Kidney epithelial cell (primary cell): ENCODE measurements at places on chromosomes 13 and 19. TPM values are rescaled to one million over a fixed set of nuclear protein-coding genes. Genes with fewer than 3 reads are reported as not detected.

GJB6 gene
- 1.9 and 2.2 TPM in 2 replicates for total RNA-seq

DNA sequence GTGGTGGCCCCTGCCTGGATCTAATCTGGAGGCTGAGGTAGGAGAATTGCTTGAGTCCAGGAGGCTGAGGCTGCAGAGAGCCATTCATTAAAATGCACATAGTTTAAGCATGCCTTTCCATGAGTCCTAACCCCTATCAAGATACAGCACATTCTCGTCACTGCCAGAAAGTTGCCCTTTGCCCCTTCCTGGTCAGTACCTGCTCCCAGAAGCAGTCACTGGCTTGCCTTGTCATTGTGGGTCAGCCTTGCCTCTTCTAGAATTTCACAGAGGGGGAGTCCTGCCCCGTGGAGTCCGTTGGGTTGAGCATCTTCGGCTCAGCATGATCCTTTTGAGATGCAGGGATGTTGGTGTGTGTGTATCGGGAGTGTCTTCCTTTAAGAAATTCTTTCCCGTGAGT is 10.8 kb downstream of the BICRA start:
- DNase-seq: no peak

- no peak for DNase-seq
These were observed 9.8 kb upstream of the CPB2 start for GRCh38 chr13:46114613-46115012.

GRCh38 chr19:40663695-40664692 is 26.5 kb downstream of the NUMBL start:
- DNase-seq: no peak

DNA sequence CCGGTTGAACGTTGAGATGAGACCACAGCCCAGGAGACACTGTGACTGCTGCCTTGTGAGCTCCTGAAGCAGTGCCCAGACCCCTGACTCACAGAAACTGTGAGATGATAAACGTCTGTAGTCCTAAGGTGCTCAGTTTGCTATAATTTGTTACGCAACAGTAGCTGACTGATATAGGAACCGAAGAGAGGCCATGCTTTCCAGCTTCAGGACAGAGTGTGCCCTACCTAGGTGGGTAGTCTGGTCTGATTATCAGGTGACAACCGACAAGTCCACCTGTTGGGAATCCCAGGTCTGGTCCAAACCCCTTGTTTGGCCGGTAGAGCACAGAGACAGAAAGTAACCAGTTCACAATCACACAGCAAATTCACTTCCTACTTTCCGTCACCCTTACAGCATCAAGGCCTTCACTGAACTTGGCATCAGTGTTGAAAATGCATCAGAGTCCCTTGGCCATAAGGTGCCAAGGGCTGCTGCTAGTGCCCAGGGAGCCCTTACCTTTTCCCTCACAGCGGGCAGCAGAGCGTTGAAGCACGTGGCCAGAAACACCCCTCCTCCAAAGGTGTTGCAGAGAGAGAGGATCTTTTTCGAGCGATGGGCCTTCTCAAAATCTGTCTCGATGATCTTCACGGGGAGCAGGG is 3.1 kb downstream of the SLC39A3 start:
- DNase-seq: no peak
